ENCODE measurements at places on chromosomes 6 and 20.

- peaks cover 19% of the 10 kb centered on the region for H3K4me1 ChIP-seq
- H3K4me3 ChIP-seq, result no peak overlapping the region
- no peak for DNase-seq
- H3K36me3 ChIP-seq, result peaks cover 48% of the 10 kb centered on the region
Measured at GRCh38 chr6:57147401-57147800, 24.7 kb upstream of the BAG2 start.

GRCh38 chr6:63739094-63739687 is 103.6 kb downstream of the PHF3 start:
- H3K4me1 ChIP-seq, result no peaks in the 10 kb centered on the region
- no peaks in the 10 kb centered on the region for H3K36me3 ChIP-seq
- H3K27me3 ChIP-seq, result no peaks in the 10 kb centered on the region
- no peak overlapping the region for H3K4me3 ChIP-seq
- DNase-seq, result no peak

DNA sequence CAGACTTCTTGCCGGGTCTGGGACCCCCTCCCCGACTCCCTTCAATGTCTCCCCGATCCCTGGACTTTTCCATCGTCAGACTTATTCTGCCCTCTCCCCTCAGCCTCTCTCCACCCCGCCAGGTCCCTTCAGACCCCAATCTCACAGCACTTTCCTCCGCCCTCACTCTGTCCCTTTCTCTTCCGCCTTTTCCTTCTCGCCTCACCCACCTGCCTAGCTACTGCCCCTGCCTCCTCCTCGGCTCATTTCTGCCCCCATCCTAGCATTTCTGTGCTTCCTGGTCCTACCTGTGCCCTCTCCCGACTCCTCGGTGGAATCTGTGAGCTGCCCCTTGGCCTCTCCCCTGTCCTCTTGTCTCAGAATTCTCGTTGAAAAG is 616 bp downstream of the CHMP4B start:
- peak overlapping the region; percentile 70 for H3K4me3 ChIP-seq
- peak; percentile 50 for DNase-seq

GRCh38 chr20:15637546-15637945 is 935.7 kb downstream of the KIF16B start:
- H3K27ac ChIP-seq, result no peak overlapping the region
- no peak for DNase-seq
- no peaks in the 10 kb centered on the region for H3K36me3 ChIP-seq
- no peaks in the 10 kb centered on the region for H3K4me1 ChIP-seq
- peaks cover 1% of the 10 kb centered on the region for H3K27me3 ChIP-seq

GRCh38 chr6:13576017-13576416 is 1.6 kb downstream of the SIRT5 start:
- H3K36me3 ChIP-seq, result peaks cover 1% of the 10 kb centered on the region
- no peak for DNase-seq
- H3K4me3 ChIP-seq, result no peak overlapping the region
- no peak overlapping the region for H3K27ac ChIP-seq

DNA sequence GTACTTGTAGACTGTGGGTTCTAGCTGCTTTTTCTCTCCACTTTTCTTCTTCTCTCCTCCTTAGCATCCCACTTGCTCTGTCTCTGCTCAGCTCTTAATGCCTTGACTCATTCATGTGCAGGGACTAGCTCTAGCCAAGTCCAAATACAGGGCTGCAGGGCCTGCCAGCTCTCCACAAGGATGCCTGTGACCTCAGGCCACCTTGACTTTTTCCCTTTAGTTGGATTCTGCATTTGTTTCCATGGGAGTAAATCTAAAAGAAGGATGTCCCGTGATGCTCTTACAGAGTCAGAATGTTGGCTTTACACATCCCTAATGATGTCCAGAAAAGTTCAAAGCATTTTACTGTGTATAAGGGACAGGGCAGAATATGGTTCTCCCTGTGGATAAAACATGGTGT is 101.8 kb upstream of the PREP start:
- no peaks in the 10 kb centered on the region for H3K36me3 ChIP-seq
- no peak overlapping the region for H3K4me3 ChIP-seq
- H3K27me3 ChIP-seq, result no peaks in the 10 kb centered on the region
- H3K27ac ChIP-seq, result no peak overlapping the region

DNA sequence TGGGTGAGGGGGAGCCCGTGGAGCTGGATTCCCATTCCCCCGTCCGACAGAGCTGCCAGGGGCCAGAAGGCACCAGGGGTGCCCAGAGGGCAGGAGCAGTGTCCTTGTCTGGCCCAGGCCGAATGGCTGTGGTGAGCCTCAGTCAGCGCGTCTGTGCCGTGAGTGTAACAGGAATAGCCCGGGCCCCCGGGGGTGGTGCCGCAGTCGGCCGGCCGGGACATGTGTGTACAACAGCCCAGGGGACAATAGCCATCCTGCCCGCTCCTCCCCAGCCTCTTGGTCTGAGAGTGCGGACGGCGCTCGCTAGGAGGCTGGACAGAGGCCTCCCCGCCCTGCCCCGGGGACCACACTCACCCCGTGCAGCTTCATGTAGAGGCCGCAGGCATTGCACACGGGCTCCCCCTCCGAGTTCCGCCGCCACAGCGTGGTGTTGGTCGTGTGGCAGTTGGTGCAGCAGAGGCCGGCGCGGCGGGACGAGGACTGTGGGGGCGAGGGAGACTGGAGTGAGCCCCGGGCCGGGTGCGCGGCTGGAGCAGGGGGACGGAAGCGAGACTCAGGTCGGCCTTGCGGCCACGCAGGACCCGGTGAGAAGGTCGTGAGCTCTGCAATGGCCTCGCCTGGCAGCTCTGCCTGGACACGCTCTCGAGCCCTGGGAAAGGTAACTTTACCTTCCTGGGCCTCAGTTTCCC is 9.6 kb downstream of the GATA5 start:
- H3K36me3 ChIP-seq, result no peaks in the 10 kb centered on the region
- no peaks in the 10 kb centered on the region for H3K4me1 ChIP-seq
- DNase-seq, result no peak

DNA sequence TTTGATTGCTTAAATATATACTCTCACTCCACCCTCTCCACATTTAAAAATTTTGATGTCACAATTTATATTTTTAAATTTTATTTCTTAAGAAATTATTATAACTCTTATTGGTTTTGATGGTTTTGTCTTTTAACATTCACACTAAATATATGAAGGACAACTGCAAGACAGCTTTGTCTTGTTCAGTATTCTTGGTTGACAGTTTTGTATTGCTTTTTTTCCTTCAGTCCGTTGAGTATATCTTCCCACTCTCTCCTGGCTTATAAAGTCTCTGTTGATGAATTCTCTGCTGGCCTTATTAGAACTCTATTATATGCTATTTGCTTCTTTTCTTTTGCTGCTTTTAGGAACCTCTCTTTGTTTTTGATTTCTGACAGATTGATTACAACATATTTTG is 392.2 kb downstream of the C6orf118 start:
- no peaks in the 10 kb centered on the region for H3K36me3 ChIP-seq
- H3K4me1 ChIP-seq, result no peaks in the 10 kb centered on the region
- no peak overlapping the region for H3K27ac ChIP-seq
- H3K27me3 ChIP-seq, result no peaks in the 10 kb centered on the region
- no peak overlapping the region for H3K4me3 ChIP-seq

DNA sequence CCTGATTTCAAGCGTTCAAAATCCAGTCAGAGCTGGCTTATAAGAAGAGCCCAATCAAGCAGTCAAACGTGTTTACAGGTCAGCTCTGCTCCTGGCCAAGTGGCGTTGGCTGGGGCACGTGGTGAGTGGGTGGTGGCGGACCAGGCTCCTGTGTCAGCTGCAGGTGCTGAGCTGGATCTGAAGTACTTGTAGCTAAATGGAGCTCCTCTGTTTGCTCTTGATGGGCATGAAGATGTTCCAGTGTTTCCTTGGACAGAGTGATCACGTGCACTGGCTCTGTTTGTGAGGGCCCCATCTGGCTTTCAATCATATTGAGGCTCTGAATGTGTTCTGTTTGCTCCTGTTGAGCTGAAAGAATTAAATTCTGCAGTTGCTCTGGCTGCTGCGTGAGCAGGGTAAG is 10.2 kb upstream of the MICAL1 start:
- H3K27ac ChIP-seq, result no peak overlapping the region
- no peak for DNase-seq
- H3K27me3 ChIP-seq, result no peaks in the 10 kb centered on the region
- H3K4me1 ChIP-seq, result no peaks in the 10 kb centered on the region
- H3K4me3 ChIP-seq, result no peak overlapping the region
- H3K36me3 ChIP-seq, result peaks cover 96% of the 10 kb centered on the region

DNA sequence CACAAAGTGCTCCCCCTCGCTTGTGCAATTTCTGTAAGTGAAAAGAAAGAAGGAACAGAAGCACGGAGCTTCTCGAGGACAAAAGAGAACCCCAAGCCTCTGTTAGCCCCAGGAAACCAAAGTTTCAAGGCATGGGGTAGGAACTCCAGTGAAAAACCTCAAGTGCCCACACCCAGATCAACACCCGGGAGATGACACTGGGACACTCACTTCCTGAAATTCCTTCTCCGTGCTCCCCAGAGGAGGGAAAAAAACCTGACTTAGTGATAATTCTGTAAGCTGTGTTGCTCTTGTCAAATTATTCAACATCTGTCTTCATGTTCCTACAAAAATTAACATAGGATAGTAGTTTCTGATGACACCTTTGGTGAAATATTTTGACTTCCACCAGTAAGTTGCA is 4.6 kb downstream of the MDGA1 start:
- no peak for DNase-seq
- no peak overlapping the region for H3K27ac ChIP-seq
- no peaks in the 10 kb centered on the region for H3K36me3 ChIP-seq
- H3K27me3 ChIP-seq, result peaks cover 38% of the 10 kb centered on the region

DNA sequence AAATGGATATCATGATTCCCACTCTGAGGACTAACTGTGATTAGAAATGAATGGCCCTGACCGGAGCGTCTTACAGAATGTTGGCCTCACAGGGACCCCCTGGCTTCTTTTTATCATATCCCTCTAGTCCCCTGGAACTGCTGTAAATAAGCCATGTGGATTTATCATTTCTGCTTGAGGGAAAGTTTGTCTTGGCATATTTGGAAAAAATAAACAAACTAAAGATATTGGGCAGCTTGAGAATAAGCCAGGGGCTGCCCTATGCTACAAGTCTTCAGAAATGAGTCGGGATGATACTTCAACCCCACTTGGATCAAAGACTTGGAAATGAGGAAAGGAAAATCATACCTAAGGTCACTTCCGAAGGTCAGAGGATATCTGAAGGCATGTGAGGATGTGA is 179.1 kb downstream of the THBS2 start:
- no peaks in the 10 kb centered on the region for H3K27me3 ChIP-seq
- DNase-seq, result no peak
- H3K27ac ChIP-seq, result no peak overlapping the region
- H3K36me3 ChIP-seq, result no peaks in the 10 kb centered on the region
- no peaks in the 10 kb centered on the region for H3K4me1 ChIP-seq

DNA sequence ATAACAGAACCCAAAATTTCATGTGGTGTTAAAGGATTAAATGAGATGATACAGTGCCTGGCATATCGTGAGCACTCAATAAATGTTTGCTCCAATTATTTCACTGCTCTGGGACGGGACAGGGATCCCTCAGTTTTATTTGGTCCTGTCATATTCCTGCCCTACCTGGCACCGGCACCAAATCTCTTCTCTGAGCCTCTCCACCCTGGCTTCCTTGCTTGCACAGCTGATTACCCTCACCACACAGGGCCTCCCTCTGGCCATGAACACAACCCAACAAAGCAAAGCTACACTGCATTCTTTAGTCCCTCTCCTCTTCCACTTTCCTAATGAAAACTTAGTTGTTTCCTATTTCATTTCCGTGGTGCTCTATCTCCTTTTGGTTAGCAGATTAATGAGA is 16.4 kb downstream of the CHD6 start:
- DNase-seq, result no peak
- no peak overlapping the region for H3K4me3 ChIP-seq
- H3K27ac ChIP-seq, result no peak overlapping the region
- H3K36me3 ChIP-seq, result peaks cover 3% of the 10 kb centered on the region
- H3K27me3 ChIP-seq, result no peaks in the 10 kb centered on the region

DNA sequence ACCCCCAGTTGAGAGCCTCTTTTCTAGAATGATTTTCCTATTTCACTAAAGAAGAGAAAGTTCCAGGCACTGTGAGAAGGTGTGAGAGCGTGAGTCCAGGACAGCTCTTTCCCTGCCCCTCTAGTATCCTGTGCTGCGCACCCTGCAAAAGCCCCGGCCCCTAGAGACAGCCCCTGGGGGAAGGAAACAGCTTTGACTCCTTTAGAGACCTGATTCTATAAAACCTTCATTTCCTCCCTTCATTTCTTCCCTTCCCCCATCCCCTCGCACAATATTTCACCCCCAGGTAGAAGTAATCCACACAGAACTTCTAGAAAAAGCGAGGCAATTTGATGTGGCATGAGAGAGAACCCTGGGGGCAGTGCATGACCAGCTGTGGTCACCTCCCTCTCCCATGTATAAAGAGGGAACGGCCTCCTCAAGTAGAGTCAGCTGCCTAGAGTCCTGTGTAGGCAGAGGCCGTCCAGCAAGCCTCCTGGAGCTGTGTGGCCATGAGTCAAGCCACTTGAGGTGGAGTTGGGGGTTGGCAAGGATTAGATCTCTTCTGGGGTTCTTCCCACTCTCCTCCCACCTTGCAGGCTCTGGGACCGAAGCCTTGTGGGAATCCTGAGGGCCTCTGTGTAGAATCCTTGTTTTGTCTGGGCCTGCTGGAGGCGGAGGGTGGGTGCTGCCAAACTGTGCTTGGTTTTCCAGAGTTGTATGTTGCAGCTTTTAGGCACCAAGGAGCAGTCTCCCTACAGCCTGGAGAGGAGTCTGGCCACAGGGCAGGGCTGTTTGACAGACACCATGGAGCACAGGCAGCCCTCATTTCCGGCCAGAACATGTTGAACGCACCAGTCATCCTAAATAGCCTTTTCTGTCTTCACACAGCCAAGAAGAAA is 41.7 kb downstream of the CHMP4B start:
- H3K36me3 ChIP-seq, result peaks cover 78% of the 10 kb centered on the region
- H3K27ac ChIP-seq, result no peak overlapping the region
- H3K4me1 ChIP-seq, result no peaks in the 10 kb centered on the region
- no peaks in the 10 kb centered on the region for H3K27me3 ChIP-seq
- no peak overlapping the region for H3K4me3 ChIP-seq

Measured in DND-41 (cell line).